ENCODE measurements at places on chromosomes 7 and 10.
A peak's percentile ranks its signal among the peaks of the same experiment; 100 is the strongest.

- DNase-seq = no peak
Measured at GRCh38 chr7:28054531-28055160, 125.9 kb downstream of the JAZF1 start.

- no peak for DNase-seq
Measured at GRCh38 chr7:83267141-83267631, 104.5 kb upstream of the PCLO start.

DNA sequence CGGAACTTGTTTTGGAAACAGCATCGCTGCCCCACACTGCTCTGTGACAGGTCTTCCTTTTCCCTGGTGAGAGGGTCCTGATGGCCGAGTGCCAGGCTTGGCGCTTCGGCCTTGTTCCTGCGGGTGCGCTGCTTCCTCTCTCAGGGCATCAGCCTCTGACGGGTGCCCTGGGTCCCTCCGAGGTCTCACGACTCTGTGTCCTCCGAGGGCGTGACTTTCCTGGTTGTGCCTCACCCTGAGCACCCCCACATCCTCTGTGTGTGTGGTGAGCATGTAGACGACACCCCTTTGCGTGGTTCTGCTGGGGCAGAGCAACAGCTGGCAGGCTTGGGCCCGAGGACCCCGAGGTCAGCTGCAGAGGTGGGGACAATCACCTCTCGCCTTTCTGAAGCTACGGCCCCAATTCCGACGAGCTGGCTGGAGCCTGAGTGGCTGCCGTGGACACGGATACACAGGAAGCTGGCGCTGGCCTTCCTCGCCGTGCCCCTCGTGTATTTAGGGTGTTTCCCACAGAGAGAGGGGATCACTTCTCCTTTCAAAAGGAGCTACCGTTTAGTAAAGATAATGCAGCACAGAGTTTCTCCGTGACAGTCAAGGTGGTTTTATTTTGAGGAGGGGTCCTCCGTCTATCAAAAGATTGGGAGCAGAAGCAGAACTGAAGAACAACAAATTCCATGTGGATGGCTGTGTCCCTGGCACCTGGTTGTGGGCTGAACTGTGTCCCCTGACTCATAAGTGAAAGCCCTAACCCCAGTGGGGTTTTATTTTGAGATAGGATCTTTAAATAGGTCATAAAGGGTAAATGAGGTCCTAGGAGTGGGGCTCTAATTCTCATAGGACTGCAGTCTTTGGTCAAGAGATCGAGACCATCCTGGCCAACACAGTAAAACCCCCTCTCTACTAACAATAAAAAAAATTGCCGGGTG is 36.2 kb upstream of the PITRM1 start:
- no peak for DNase-seq

- DNase-seq = no peak
Measured at GRCh38 chr7:105661625-105662024, 80.3 kb upstream of the EFCAB10 start.

DNA sequence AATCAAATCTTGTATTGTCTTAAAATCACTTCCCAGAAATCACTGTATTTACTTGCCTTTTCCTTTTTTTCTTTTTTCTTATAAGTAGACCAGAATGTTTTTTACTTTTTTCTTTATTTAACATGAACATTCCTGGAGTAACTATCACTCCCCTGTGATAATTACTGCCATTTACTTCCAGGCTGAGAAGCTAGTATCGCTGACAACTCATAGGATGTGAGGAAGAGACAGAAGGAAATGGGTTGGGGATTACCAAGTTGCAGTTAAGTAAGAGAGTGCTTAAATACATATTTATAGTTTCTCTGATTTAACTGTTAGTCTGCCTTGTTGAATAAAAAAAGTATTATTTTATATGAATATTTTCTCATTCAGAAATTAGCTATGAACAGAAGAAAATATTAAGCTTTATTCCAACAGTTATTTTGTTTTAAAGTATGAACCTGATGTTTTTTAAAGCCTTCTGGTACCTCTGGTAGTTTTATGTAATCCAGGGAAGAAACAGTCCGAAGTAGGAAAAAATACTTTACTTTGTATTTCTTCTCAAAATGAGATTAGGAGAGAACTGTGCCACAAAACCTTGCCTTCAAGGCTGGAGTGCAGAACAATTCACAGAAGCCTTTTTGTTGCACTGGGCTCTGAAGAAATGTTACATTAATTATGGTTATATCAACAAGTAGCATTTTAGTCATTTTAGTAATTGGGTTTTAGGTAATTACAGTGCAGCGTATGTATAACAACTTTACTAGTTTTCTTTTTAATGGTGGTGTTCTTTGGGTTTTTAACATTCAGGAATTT is 72.8 kb downstream of the SHOC2 start:
- DNase-seq = no peak

DNA sequence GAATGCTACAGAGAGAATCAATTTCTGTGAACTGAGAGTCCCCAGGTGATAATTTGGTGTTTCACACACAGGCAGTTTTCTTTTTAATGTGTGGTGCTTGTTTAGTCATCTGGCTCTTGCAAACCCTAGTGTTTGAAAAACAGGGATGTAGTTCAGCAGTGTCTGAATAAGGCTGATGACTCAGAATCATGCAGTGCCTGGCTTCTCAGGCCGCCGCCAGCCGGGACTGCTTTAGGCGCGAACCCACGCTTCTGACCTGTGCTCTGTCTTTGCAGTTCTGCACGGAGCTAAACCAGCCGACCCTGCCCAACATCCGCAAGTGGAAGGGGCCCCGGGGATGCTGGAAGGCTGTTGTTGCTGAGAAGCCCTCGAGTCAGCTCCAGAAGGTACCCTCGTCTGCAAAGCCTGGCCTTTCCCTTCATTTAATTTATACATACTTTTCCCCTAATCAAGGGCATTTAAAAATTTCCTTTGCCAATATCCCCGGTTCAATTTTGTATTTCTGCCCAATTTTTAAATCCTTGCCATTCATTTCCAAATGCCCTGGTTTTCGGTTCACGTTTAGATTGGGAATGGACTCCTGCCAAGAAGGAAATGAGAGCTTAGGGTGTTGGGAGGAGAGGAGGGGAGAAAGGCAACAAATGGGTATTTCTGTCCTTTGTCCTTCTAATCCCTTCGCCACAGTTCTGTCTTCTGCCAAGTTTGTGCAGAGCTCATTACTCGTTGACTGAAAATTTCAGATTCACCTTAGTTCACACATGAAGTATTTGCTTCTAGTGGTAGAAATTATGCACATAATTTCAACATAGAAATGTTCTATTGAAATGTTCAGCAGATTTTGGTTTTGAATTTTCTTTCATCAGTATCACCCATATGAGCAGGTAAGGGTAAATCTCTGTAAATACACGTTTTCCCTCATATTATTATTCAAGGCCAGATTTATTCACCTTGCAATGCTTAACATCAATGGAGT is 108.5 kb upstream of the ANLN start:
- DNase-seq = no peak

GRCh38 chr7:84837405-84837804 is 349.5 kb downstream of the SEMA3D start:
- DNase-seq = no peak

GRCh38 chr7:35906191-35906908 is 105.5 kb downstream of the SEPTIN7 start:
- DNase-seq = peak; percentile 7

DNA sequence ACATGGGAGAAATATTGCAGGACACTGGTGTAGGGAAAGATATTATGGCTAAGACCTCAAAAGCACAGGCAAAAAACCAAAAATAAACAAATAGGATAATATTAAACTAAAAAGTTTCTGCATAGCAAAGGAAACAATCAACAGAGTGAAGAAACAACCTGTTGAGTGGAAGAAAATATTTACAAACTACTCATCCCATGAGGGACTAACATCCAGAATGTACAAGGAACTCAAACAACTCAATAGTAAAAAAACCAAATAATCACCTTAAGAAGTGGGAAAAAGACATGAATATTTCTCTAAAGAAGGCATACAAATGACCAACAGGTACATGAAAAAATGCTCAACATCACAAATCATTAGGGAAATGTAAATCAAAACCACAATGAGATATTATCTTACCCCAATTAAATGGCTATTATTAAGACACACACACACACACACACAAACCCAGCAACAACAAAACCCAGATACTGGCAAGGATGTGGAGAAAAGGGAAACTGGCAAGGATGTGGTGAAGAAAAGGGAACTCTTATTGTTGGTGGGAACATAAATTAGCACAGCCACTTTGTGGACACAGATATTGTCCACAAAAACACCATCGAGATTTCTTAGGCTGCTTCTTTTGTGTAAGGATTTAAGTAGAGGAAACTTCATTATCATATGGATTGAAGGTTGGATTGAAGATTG is 9.8 kb upstream of the RAB18 start:
- DNase-seq = no peak

DNA sequence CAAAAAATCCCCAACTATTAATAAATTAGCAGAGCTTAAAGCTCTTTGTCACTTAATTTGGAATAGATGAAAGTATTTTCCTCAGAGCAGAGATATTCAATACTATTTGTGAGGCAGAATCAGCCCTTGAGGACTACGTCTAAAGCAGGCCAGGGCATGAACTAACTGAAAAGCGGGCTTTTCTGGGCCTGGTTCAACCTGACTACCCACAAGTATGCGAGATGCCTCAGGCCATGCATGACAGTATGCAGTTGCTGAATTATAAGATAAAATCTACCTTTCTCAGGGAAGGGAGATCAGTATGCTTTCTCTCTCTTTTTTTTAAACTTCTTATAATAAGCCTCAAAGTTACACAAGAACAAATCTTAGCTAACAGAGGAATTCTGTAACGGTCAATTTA is 20.1 kb downstream of the TMEM168 start:
- no peak for DNase-seq

GRCh38 chr10:126127481-126128029 is 231.2 kb downstream of the FANK1 start:
- no peak for DNase-seq

GRCh38 chr10:97140902-97141745 is 44.6 kb downstream of the SLIT1 start:
- DNase-seq = no peak

DNA sequence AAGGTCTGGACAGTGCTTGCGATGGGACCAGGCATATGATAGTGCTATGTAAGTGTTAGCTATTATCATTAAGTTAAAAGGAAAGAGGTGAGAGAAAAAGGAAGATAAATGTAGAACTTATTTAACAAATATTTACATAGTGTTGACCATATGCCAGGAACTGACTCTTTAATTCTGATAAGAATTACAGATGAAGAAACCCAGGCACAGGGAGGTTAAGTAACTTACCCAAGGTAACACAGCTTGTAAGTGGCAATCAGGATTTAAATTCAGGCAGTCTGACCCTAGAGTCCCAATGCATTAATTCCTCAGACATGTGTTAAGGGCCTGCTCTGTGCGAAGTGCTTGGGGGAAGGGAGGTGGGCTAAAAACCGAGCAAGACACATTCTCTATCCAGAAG is 11.1 kb downstream of the FFAR4 start:
- no peak for DNase-seq

GRCh38 chr10:131961047-131961776 is 20.5 kb downstream of the BNIP3 start:
- no peak for DNase-seq

DNA sequence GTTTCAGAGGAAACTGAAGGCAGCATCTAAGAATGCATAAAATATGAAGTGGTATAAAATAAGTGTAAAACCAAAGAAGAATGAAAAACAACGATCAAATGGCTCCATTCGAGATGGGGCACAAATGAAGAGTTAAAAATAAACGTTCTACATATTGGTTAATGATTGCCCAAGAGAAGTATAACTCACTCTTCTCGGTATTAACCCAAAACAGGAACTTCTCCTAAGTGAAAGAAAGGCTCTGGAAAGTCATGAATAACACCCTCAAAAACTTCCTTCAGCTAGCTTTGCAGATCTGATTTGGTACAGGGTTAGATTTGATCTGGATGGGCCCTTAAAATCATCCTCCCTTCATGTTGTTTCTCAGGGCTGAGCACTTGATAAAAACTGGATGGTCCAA is 94.3 kb upstream of the ADO start:
- no peak for DNase-seq

DNA sequence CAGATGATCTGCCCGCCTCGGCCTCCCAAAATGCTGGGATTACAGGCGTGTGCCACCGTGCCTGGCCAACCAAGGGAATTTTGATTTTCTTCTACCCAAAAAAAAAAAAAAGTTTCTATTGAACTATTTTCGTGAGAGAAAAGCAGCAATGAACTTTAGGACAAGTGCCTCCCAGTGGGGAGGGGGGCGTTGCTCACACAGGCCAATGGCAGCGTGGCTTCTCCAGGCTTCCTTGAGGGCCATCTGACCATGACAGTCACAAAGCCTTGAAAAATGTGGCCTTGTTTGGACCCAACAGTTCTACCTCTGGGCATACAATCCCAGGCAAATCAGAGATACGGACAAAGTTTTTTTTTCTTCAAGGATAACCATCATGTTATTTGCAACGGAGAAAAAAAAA is 56.0 kb downstream of the TNRC18 start:
- no peak for DNase-seq

DNA sequence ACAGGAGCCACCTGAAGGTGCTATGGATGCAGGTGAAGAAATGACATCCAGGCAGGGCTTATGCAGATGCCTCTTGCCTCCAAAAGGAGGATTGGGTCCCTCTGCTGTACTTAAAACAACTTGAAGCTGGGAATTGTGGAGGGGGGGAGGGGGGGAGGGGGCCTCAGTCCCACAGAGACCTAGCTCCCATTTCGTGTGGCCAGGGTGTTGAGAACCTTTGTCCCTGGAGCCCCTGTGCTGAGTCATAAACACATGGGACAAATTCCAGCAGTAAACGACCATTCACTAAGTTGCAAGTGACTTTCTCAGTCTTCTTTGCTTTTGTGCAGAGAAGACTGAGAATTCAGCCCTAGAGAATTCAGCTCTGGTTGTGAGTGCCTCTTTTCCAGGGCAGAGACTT is 96.5 kb upstream of the PODXL start:
- no peak for DNase-seq
